ENCODE measurements at places on chromosomes 11 and 22.

GRCh38 chr11:93493252-93493897 lies 49.8 kb downstream of the SMCO4 start:
- no peak for DNase-seq

DNA sequence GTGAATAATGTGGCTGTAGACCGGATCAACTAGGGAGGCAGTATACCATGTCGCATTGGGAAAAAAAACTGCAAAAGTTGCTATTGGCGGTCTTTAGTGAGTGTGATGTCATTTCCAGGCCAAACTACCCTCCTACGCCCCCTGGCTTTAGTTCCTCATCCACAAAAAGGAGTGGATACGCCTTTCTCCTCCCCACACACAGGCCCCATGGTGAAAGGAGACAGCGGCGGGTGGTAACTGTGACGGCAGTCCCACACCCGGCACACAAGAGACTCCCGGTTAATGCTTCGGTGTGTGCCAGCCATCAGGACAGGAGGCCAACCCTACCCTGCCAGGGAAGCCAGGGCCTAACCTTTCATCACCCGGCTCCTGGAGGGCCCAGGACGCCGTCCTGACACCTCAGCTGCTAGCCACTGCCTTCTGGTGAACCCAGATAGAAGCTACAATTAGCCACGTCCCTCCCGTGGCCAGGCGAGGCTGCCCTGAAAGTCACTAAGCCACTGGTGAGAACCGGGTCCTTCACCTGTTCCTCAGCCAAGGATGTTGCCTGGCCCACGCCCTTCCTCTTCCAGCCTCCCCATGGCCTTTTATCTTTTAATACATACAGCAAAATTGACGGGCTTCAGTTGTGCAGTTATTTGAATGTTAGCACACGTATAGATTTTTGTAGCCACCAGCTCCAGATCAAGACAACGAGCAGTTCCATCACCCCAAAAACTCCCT lies 10.8 kb downstream of the TP53I11 start:
- DNase-seq = no peak

DNA sequence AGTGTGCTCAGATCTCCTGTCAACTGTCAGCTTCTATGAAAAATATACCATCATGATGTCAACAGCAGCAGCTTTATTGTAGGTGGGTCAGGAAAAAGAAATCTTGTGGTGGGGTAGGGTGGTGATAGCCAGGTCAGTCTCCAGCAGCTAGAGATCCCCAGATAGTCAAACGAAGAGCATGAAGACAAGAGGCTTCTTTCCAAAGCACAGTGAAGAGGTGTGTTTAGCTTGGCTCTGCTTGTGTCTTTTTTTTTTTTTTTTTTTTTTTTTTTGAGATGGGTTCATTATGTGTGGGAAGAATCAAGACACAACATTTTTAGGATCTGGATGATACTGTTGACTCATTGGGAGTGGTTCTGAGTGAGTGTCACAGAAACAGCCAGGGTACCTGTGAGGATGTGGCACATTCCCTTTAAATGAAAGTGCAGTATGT lies 1075.5 kb downstream of the NTM start:
- no peak for DNase-seq

DNA sequence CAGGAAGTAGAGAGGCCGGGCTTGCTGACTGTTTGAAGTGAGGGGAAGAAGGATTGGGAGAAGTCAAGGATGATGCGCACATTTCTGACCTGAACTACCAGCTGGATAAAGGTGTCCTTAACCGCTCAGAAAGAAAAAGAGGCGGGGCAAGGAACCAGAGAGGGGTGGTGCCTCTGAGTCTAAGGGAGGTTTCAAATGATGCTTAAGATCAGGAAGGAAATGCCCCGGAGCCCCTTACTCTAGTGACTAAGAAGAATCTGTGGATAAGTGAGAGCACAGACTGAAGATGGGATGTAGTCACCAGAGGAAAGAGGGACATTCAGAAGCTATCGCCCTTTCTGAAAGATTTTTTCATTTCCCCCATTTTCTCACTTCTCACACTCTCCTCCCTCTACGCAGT lies 12.7 kb downstream of the DCHS1 start:
- no peak for DNase-seq

DNA sequence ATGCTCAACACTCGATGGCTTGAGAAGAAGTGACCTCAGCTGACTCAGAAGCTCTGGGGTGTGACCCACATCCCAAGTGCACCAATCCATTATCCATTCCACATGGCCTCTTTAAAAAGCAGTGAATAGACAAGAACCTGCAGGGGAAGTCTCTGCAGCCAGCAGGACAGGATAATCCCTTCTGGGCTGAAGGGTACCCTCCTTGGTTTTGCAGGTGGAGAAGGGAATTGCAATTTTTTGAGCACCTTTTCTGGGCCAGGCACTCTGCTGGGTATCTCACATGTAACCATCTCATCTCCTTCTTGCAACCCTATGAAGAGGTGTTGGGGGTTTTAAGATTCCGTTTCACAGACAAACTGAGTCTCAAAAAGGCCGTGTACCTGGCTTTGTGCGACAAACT lies 76.6 kb downstream of the MYO18B start:
- DNase-seq = no peak

GRCh38 chr11:115644856-115645255 lies 140.6 kb upstream of the CADM1 start:
- DNase-seq = no peak

DNA sequence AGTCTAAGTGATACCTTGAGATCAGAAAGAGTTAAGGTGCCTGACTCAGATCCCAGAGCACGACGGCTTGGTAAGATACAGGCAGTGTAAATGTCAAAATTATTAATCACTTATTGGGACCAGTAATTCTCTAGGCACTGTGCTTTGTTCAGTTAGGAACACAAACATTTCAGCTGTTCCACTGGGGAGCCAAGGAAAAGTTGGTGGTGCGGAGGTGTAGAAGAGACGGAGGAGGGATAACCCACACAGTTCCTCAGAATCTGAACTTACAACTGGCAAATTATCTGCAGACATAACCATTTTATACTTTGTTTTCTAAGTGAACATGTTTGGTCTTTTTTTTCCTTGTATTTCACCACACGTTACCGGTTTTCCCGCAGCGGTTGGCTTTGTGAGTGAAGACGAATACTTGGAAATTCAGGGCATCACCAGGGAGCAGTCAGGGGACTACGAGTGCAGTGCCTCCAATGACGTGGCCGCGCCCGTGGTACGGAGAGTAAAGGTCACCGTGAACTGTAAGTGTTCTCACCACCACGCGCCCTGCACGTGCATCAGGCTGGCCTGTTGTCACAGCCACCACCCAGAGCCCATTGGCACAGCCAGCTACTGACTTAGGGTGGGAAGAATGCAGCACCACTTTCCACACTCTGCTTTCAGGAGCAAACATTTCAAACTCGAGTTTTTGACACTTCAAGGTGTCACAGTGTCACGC lies 937.0 kb downstream of the NTM start:
- DNase-seq = no peak

- no peak for DNase-seq
Observed at GRCh38 chr11:75781831-75782230, 13.3 kb downstream of the DGAT2 start.

DNA sequence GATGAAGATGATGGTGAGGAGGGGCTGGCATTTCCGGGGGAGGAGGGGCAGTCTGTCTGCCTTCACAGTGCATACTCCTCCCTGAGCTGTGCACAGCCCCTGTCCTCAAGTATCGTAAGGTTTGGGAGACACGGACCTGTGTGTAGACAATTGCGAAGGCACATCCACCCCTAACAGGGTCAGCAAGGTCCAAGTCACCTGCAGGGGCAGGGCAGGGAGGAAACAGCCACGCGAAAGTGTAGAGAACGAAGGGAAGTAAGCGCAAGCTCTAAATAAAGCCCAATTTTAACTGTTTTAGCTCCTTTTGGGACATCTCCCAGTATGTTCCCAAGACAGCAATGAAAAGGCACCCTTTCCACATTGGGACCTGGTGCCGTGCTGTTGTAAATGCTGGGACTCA lies 448.2 kb downstream of the TBC1D22A start:
- DNase-seq = no peak

GRCh38 chr22:50198624-50199017 lies 2.2 kb upstream of the SELENOO start:
- no peak for DNase-seq

DNA sequence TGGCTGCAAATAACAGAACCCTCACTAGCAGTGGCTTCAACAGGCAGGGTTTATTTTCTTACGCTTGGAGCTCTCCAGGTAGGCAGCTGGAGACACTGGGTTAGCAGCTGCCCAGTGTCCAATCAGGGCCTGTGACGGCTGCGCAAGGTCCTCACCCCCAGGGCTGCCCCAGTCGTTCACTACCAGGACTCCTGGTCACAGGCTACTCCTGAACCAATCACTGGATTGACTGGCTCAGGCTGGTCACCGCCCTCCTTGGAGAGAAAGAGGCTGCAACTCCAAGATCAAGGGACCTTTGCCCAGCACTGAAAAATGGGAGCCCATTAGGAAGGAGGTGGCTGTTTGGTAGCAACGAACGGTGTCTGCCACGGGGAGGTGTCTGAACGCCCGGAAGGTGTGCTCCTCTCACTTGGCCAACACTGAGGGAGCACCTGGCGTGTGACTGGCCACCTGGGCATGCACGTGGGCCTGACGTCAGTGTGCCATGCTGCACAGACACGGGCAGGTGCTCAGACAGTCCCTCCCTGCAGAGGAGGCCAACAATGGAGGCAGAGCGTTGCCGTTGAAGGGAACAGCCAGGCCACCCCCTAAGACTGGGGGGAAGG lies 5.1 kb downstream of the ARSA start:
- DNase-seq = no peak

DNA sequence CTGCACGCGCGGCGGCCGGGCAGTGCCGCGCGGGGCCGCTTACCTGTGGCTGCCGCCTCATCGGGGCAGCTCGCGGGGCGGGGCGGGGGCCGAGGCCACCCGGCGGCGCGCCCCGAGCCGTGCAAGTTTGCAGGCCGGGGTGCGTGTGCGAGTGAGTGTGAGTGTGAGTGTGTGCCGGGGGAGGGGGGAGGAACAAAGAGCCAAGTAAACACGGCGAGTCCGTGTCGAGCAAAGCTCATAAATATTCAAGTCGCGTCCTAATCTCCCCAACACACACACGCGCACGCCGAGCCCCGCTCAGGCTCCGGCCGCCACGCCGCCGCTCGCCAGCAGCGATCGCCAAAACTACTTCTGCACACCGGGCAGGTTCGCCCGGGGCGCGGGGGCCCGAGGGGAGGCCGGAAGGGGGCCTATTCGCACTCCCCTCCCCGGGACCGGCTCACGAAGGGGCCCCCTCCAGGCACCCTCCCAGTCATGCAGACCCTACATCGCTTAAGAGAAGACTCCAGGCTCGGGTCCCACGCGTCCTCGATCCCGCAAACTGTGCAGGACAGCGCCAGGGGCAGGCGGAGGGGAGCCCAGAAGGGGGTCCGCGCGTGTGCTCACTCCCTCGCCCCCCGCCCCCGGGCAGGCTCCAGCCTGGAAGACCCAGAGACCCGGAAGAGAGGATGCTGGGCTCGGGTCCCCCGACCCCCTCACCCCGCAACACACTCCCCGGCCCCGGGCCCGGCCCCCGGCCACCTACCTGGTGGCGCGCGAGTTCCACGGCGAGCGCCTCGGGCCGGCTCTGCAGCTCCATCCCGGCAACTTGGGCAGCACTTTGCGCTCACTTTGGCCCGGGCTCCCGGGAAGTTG lies 827 bp downstream of the PHF21B start:
- DNase-seq = no peak

GRCh38 chr11:8760896-8761295 lies 78.3 kb downstream of the RPL27A start:
- DNase-seq = no peak

- DNase-seq = no peak
Observed at GRCh38 chr22:29327089-29327764, 11.7 kb upstream of the RASL10A start.

DNA sequence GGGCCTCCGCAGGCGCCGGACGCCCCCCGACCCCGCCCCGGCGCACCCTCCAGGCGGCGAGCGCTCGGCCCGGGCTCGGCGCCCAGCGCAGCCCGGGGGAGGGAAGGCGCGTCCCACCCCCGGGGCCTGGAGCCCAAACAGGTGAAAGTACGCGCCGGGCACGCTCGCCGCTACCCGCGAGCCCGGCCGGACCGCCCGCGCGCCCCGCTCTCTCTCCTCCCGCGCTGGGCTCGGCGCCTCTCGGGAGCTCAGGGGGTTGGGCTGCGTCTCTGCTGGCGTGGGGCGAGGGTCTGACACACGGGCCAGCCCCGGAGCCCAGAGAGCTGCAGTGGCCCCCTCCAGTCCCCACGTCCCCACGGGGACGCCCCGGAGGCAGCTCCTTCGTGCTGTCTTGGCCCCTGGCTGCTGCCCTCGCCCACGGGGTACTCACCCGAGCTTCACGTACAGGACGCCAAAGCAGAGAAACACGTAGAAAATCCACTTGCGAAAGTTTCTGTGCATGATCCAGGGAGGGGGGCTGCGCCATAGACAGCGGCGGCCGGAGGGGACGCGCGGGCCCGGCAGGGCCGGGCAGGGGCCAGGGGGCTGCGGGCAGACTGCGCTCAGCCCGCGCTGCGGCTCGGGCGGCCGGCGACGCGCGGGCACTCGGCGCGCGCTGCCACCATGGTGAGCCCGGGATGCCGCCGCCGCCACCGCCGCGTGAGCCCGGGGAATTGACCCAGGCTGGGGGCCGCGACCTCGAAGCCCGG lies 534 bp downstream of the WNT7B start:
- DNase-seq = no peak

GRCh38 chr11:119573858-119574257 lies 150.9 kb upstream of the THY1 start:
- no peak for DNase-seq
